ENCODE measurements at places on chromosomes 13 and 19.

GRCh38 chr13:103671547-103671946, 605.3 kb upstream of the SLC10A2 start:
- DNase-seq, result no peak

DNA sequence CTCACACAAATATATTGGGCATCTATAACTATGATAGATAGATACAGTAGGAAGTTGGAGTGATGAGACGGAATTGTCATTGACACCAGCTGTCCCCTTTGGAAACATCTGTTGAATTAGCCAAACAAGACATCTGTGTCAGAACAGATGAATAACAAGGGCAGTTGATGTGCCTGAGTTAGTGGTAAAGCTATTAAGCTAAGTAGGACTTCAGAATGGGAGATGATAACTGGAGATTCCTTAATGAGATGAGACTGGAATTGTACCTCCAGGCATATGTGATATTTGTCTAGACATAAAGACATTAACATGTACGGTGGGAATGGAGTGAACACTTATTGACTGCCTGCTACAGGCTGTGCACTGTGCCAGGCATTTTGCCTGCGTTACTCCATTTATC, 78.7 kb downstream of the MBNL2 start:
- no peak for DNase-seq

GRCh38 chr13:27622102-27622820, 569 bp downstream of the POLR1D start:
- DNase-seq, result no peak

- no peak for DNase-seq
Measured at GRCh38 chr13:67844574-67844973, 614.4 kb upstream of the PCDH9 start.

DNA sequence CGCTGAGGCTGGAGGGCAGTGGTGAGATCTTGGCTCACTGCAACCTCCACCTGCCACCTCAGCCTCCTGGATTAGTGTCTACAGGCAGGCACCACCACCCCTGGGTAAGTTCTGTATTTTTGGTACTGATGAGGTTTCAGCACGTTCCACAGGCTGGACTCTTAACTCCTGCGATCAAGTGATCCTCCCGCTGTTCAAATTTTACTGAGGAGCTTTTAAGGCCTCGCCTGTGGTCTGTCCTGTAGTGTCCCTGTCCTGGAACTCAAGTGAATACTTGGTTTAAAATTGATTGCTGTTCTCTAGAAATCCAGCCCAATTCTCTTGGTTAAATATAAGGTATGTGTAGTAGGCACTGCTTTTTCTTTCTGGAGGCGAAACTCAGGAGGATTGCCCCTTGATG, 65.2 kb downstream of the DPRX start:
- peak; percentile 59 for DNase-seq

DNA sequence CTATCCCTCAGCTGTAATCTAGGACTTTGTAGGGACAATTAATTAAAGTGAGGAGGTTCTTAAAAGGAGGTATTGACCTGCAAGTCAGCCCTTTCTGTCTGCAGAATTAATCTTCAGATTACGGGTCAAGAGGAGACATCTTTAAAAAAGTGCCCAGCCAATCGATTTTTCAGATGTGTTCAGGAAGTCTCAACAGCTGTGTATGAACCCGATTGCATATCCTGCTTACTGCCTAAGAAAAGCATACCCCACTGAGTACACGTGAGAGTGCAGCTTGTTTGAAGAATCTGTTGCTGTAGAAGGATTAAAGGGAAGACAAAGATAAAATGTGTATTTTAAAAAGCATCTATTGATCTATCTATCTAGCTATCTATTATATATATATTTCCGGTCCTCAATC, 1194.5 kb downstream of the UQCRFS1 start:
- no peak for DNase-seq

DNA sequence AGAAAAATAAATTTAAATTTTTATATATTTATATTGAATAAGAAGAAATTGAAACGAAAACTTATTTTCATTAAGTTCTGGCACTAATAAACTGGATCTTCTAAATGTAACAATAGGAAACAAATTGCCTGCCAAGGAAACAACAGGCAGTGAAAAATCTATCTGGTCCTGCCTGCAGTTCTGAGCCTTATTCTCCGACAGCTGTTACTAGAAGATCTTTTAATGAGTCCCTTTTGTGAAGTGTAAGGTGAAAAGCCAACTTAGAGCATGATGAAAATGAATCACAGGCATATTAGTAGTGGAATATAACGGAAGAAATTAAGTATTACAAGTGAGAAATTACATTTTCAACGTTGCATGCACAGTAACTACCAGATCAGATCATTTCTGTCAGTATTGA, 1002.7 kb upstream of the PCDH20 start:
- DNase-seq, result no peak

- DNase-seq, result peak; percentile 69
Measured at GRCh38 chr19:5131031-5131505, 162.2 kb downstream of the KDM4B start.

- peak; percentile 87 for DNase-seq
Measured at GRCh38 chr13:23979361-23980159, 82.3 kb upstream of the C1QTNF9B start.

DNA sequence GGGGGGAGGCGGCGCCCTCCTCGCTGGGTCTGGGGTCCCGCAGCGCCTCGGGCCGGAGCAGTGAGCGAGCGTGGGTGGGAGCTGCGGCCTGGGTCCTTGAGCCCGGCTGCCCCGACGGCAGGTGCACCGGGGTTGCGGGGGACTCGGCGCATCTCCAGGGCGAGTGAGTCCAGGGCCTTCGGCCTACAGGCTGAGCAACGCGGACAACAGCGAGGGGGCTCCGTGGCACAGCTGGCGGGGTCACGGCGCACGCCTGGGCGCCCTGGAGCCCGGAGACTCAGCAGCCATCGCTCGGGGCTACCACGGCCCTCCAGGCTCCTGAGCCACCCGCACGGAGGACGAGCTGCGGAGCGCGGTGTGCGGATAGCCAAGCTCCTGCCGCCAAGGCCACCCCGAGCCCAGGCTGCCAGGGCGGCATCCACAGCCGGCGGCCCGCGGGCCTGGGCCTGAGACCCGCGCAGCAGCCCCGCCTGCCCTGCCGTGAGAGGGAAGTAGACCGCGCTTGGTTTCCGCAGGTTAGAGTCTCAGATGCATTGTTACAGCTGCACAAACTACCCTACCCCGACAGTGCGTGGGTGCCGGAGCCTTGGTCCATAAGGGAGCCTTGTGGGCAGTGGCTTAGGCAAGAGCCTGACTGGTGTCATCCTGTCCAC, 253.9 kb upstream of the SGCG start:
- DNase-seq, result no peak

- no peak for DNase-seq
Measured at GRCh38 chr13:52105841-52106240, 23.0 kb downstream of the NEK5 start.

DNA sequence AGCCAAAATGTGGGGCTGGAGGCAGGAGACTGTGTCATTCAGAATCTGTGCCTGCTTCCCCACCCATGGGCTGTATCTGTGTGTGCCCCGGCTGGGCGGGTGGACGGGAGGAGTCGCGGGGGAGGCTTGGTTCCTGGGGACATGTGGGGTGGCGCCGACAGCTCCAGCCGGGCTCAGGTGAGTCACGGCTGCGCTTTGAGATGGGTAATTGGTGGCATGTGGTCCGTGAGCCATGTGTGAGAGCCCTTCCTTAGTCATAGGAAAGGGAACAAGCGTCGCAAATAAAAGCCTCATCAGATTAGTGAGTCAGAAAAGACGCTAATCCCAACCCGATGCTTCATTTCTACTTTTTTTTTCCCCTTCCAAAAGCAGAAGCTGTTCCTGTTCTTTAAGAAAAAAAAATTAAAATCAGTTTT, 118.6 kb upstream of the ZNF536 start:
- peak; percentile 76 for DNase-seq

GRCh38 chr13:19720039-19720438, 62.7 kb downstream of the PSPC1 start:
- no peak for DNase-seq

- no peak for DNase-seq
Measured at GRCh38 chr13:59166174-59166573, 997.6 kb downstream of the DIAPH3 start.

GRCh38 chr13:30727491-30728355, 7.6 kb upstream of the ALOX5AP start:
- peak; percentile 2 for DNase-seq

DNA sequence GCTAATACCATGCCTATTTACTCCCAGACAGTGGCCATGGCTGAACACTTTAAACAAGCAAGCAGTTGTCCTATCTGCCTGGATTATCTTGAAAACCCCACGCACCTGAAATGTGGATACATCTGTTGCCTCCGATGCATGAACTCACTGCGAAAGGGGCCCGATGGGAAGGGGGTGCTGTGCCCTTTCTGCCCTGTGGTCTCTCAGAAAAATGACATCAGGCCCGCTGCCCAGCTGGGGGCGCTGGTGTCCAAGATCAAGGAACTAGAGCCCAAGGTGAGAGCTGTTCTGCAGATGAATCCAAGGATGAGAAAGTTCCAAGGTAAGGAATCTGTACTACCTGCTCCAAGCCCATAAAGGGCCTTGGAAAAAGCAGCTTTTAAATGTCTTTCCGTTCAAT, 8.6 kb downstream of the RFPL4AL1 start:
- DNase-seq, result peak; percentile 43

GRCh38 chr13:104086759-104087158, 1020.5 kb upstream of the SLC10A2 start:
- no peak for DNase-seq

DNA sequence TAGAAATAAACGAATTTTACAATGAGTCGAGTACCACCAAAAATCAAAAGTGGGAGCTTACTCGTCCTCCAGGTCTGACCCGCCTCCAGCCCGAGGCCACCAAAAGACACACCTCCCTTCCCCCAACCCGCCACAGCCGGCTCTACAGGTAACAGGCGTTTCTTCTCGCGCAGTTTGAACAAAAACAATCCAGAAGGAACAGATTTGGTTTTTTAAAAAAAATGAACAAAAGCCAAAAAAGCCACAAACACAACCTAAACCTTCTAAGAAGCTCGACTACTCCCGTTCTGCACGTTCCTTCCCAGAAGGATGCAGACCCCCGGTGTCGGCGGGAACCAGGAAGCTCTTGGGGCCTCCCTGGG, 671 bp downstream of the ZDHHC20 start:
- DNase-seq, result peak; percentile 87

GRCh38 chr13:108984251-108984920, 355.0 kb downstream of the MYO16 start:
- no peak for DNase-seq

DNA sequence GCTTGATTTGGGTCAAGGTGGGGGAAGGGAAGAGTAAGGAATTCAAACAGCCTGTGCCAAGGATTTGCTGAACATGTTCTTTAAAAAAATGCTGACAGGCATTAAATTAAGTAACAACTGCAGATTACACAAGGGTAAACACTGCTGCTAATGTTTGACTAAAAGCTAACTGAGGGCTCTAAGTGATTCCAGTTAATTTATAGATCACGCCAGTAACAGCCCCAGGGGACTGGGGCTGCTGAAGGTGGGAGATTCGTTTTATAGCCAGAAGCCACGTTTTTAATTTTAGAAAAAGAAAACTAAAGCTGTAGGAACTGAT, 321.7 kb downstream of the DLEU7 start:
- no peak for DNase-seq

GRCh38 chr13:85093808-85094207, 705.4 kb downstream of the SLITRK6 start:
- DNase-seq, result peak; percentile 44

- DNase-seq, result peak; percentile 79
Measured at GRCh38 chr13:110363010-110363409, 55.9 kb downstream of the COL4A2 start.

DNA sequence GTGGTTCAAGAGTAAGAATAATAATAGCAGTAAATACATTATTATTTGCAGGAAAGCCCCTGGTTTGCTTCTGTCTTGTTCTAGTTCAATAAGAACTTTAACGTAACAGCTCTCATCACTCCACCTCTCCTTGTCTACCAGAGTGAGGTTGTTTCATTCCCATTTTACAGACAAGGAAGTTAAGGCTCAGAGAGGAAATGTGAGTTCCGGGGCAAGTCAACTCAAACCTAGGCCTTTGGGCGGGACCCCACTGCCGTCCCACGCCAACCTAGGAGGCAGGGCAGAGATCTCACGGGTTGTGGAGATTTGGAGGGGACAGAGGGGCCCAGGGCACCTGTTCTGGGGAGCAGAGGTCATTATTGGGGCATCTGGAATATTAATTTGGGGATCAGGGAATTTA, 1.5 kb downstream of the MAP4K1 start:
- DNase-seq, result no peak

DNA sequence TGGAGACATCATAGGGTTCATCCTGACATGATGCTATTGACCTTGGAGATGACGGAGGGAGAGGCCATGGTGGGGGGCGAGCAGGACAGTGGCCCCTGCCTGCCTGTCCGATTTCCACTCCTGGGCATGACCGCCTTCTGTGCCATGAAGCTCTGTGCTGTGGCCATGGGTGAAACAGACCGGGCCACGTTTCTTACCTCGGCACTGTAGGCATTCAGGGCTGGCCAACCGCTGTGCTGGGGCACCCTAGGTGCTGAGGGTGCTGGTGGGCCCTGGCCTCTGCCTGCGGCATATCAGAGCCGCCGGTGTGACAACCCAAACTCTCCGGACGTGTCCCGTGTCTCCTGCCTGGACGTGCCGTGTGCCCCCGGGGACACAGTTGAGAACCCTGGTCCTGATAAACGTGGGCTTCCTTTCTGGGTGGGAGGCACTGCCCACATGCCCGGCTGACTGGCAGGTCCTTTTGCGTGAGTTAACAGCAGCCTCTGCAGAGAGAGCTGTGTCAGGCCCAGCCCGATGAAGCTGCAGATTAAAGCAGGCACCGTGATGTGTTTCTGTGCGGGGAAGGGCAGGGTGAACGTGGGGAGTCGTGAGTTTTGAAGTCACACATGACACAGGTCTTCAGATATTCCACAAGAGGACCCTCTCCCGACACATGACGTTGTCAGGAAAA, 46.5 kb downstream of the TMEM255B start:
- no peak for DNase-seq

DNA sequence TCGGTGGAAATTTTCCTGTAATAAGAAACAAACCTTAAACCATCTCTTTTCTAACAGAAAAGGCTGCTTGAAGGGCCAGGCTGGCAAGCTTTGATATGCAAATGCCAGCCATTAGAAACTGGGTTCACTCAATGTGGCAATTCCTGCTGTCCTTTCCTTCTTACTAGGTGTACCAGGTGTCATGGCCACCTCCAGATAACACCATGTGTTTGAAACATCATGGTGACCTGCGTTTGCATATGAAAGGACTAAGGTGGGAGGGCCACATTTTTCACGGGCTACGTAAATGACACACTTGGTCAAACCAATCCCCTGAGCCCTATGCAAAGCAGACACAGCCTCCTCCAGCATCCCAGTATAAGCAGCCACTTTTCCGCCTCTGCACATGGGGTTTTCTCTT, 789.1 kb upstream of the SLITRK5 start:
- DNase-seq, result peak; percentile 86

All from endodermal cell (in vitro differentiated cells).